ENCODE measurements at places on chromosomes 1 and 21.

GRCh38 chr1:224770336-224770693, 154.2 kb downstream of the CNIH3 start:
- peak; percentile 77 for DNase-seq

GRCh38 chr1:229716069-229716468, 90.0 kb downstream of the URB2 start:
- DNase-seq: no peak

- DNase-seq: peak; percentile 80
Observed at GRCh38 chr1:157993147-157993917, at the start of gene KIRREL1. Gene KIRREL1 (plus strand): TSS chr1:157993645. CDS start chr1:157993677, 32 bp downstream.

GRCh38 chr1:110196917-110197765, 13.0 kb upstream of the KCNC4 start:
- DNase-seq: peak; percentile 75

GRCh38 chr1:228541725-228542124, 54.5 kb downstream of the RNF187 start:
- DNase-seq: no peak

GRCh38 chr1:15959827-15960446, 16.0 kb downstream of the ZBTB17 start:
- DNase-seq: no peak

Measured in ELR (cell line).